ENCODE measurements at places on chromosomes 5 and 9.

DNA sequence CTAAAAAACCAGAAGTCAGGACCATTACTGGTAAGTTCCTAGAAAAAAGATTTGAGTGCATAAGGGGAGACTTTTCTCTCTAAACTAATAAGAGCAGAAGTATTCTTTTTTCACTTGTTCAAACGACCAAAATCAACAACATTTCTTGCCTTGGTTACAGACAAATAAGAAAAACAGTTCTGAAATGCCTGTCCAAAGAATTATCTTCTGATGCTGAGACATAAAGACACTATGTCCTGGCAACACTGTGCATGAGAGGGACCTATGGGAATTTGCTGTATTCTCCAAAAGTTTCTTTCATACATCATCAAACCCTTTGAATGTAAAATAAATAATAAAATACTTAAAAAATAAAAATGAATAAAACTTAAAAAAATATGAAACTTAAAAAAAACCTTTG, 50.4 kb downstream of the ZNF474 start:
- DNase-seq, result no peak

- DNase-seq, result no peak
Measured at GRCh38 chr5:149475777-149476176, 75.5 kb downstream of the CSNK1A1 start.

- DNase-seq, result no peak
Measured at GRCh38 chr9:16333691-16334090, 536.8 kb downstream of the BNC2 start.

GRCh38 chr5:137699336-137700281, 36.3 kb downstream of the KLHL3 start:
- DNase-seq, result no peak

DNA sequence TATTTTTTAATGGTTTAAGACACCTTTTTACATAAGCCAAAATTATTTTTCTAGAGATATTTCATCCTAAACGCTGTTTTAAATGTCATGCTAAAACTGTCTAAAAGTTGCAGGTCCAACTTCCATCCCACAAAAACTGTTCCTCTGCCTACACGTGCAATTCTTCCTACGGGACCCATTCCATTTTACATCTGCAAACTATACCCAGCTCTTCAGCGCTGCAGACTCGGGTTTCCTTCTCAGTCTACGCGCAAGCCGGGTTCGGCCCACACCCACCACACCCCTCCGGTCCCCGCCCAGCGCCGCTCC, 8.7 kb downstream of the RANBP6 start:
- DNase-seq, result no peak

DNA sequence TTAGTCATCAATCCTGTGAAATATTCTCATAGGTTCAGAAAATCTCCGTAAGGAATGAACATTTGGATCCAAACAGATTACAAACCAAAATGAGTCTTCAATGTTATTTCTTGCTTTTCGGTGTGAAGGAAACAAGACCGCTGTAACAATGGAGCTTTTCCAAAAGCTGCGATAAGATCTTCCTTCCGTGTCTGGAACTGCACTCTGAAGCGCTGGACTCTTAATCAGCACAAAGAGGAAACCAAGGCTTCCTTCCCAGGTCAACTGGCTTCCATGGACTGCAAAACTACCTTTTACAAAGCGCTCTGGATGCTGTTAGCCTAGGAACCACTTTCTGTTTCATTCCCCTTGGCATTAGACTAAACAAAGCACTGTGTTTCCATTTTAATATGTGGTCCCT, 137.9 kb upstream of the BASP1 start:
- DNase-seq, result no peak

DNA sequence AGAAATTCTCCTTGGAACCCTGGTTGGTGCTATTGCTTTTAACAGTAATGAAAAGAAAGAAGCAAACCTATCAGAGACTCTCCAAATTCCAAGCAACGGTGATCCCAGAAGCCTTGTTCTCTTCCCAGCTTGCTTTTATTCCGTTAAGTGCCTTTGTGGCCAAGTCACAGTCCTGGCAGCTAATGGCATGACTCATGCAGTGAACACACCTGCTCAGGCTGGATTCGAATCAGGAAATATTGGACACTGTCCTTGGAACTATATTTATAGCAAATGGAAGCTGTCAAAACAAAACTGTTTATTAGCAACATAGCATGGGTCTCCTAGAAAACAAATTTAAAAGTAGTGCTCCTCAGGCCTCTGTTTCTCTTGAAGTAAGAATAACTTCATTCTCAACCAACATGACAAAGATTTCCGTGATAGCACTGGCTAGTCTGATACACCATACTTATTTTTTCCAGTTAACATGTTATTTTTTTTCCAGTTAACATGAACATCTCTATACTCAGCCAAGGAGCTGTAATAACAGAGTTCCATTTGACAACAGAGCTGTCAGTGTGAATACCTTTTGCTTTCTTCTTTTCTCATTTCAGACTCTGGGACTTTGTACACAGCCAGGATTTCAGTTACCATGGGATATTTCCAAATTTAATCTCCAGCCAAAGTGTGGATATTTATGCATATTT, 502.4 kb downstream of the GADD45G start:
- DNase-seq, result no peak

DNA sequence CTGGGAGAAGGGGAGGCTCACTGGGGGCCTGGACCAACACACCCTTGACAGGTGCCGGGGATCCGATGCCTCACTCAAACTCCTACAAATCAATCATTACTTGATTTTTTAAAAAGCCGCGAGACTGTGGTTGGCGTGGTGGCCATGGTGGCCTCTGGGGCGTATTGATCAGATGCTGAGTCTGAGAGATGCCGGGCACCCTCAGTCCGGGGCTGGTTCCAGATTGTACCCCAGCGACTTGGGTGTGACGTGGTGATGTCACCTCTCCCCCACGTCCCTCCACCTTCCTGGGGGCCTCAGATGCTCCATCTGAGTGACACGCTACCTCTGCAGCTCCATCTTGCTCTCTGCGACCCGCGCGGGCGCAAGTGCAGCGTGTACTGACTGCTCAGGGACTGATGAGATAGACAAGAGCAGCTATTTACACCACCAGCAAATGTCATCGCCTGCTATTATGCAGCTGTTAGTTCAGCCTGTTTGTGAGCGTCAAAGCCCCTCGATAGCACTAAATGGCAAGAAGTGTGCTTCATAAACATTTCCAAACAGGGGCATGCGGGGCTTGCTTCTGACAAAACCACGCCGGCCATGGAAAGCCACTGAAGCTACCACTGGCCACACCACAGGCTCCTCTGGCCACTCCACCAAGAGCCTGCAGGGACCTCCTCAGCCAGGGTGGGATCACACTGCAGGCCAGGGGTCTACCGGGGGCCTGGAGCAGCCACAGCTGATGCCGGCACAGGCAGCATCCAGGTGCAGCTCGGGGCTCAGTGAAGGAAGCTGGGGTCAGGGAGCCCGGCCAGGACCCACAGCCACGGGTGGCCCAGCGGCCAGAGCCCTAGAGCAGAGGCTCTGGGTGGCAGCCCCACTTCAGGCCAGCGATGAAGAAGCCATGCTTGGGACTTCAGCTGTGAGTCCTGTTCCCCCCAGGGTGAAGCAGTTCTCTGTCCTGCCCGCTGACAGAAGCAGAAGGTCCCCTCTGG, 50.1 kb downstream of the SLC6A3 start:
- DNase-seq, result no peak

GRCh38 chr5:122253794-122254193, 58.2 kb upstream of the SNCAIP start:
- DNase-seq, result no peak

- DNase-seq, result no peak
Measured at GRCh38 chr9:134486596-134486995, 155.0 kb upstream of the COL5A1 start.

GRCh38 chr9:215631-216155, 1.0 kb downstream of the DOCK8 start:
- DNase-seq, result no peak

DNA sequence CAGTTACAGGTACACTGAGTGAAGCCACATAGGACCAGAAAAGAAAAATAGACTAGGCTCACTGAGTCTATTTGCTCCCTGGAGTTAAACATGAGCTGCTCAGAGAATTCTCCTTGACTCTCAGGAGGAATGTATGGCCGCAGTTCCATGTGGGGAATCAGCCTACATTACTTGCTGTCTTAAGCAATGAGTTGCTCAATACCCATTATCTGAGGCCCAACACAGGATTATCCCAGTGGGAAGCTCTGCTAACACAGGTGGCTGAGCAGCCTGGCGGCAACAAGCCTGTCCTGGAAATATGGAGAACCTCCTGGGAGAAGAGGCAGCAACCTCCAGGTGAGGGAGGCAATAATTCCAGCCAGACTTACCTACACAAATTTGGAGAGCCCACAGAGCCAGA, 177.5 kb upstream of the NREP start:
- no peak for DNase-seq

DNA sequence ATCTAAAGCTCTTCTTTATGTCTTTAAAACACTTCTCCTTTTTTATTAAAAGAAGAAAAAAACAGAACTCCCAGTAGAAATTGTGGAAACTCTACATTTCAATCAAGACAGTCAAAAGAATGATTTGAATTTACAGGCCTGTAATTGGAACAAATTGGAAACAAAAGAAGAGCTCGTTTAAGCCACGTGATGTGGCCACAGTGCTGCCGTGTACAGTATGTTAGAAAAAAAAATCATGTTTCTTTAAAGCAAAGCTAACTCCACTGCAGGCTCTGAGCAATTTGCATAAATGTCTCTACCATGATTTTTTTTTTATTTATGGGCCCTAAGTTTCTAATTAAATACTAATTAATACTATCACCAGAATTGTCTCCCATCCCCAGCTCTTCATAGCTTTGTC, 325.6 kb downstream of the ZSWIM6 start:
- DNase-seq, result no peak

DNA sequence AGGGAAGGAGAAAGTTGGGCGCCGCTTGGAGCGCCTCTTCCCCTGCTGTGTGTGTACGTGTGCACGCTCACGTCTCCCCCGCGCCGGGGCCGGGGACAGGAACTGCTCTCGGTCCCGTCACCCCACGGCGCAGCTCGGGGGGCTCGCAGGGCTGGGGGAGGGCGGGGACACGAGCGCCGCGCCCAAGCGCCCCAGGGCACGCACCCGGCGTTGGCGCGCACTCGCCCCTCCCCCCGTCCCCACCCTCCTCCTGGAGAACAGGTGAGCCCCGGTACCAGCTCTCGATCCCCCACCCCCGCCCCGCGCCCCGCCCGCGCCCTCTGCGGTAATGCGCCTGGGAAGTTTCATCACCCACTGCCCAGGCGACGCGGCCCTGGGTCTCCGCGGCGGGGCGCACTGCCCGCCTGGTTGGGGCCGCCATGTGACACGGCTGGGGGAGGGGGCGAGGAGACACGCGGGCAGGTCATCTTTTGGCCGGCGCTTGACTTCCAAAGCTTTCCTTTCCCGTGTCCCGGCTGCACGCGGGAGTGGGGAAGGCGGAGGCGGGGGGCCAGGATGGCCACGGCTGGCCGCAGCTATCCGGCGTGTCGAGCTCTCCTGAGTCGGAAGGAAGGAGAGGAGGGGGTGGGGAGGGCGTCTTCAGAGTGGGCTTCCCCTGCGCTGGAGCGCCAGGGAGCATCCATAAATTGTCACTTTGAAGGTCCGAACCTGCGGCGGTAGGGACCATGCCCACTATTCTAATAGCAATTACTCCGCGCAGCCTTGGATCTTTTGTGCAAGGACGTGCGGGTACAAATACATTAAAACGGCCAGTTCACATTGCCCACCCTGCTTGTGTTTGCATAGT, 1.5 kb upstream of the STC2 start:
- no peak for DNase-seq

GRCh38 chr9:107280543-107280942, 2.5 kb upstream of the RAD23B start:
- DNase-seq, result no peak

DNA sequence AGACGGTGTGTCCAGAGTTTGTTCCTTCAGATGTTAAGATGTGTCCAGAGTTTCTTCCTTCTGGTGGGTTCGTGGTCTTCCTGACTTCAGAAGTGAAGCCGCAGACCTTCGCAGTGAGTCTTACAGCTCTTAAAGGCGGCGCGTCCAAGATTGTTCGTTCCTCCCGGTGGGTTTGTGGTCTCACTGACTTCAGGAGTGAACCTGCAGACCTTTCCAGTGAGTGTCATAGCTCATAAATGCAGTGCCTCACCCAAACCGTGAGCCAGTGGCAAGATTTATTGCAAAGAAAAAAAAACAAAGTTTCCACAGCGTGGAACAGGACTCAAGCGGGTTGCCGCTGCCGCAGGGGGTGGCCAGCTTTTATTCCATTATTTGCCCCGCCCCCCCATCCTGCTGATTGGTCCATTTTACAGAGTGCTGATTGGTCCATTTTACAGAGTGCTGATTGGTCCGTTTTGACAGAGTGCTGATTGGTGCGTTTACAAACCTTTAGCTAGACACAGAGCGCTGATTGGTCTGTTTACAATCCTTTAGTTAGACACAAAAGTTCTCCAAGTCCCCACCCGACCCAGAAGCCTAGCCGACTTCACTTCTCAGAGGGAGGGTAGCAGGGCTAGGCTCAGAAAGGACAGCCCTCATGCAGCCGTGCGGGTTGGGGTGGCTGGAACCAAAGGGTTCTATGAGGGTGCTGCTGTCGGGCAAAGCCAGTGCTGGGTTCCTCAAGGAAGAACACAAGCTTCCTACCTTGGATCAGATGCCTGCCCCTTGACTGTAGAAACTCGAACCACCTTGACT, 9.1 kb upstream of the RNF130 start:
- no peak for DNase-seq

DNA sequence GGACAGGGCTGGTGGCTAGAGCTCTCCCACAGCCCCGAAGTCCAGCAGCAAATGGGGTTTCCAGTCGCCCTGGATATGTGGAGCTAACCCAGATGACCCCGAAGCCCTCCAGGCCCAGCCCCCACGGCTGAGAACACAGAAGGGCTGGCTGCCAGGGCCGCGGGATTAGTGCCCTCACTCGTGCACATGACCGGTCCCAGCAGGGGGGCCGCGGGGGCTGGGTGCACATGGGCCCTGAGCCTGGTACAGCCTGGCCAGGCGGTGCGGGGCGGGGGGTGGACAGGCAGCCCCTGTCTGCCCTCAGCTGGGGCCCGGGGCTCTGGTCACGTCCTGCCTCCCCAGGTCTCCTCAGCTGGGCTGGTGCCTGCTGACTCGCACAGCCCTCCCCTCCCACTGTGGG, 5.9 kb downstream of the SSNA1 start:
- no peak for DNase-seq

GRCh38 chr9:15136646-15137045, 170.4 kb downstream of the TTC39B start:
- no peak for DNase-seq

GRCh38 chr5:110917161-110917875, 154.2 kb upstream of the TSLP start:
- DNase-seq, result no peak

DNA sequence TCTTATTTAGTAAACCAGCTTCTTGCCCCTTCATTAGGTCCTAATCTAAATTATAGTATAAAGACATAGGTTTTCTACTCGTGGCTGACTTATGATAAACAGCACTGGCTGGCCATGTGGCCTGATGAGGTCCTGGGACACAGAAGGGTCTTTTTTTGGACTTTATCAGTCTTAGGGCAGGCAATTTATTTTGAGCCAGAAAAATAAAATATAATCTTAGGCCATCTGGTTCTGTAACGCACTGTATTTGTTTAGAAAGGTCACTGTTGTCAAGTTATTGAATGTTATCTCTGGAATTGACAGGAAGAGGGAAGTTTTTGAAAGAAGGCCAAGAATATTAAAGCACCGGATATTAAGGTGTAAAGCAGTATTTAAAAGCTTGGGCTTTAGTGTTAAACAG, 53.9 kb downstream of the RFX3 start:
- no peak for DNase-seq
